ENCODE measurements at places on chromosomes 4 and X. TPM values are rescaled to one million over a fixed set of nuclear protein-coding genes. Genes with fewer than 3 reads are reported as not detected.
A peak's percentile ranks its signal among the peaks of the same experiment; 100 is the strongest.

DNA sequence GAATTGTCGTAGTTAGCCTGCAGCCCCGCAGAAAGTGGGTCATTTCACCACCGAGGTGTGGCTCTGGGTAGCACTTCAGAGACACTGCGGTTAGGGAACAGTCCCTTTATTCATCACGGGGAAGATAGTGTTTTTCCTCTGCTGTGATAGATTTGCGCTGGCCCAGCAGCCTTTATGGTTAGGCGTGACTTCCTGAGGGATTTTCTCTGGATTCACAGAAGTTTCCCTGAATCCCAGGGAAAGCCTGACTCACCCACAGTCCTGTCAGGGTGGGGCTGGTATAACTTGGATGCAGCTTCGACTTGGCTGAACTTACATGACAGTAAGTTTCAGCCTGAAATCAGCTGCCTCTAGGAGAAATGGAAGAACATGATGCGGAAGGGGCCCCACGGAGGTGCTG lies 196.3 kb upstream of the HHIP start:
- H3K27ac ChIP-seq: no peak overlapping the region
- DNase-seq: peak; percentile 42
- no peaks in the 10 kb centered on the region for H3K36me3 ChIP-seq
- H3K4me3 ChIP-seq: no peak overlapping the region
- no peaks in the 10 kb centered on the region for H3K4me1 ChIP-seq
- no peaks in the 10 kb centered on the region for H3K27me3 ChIP-seq

DNA sequence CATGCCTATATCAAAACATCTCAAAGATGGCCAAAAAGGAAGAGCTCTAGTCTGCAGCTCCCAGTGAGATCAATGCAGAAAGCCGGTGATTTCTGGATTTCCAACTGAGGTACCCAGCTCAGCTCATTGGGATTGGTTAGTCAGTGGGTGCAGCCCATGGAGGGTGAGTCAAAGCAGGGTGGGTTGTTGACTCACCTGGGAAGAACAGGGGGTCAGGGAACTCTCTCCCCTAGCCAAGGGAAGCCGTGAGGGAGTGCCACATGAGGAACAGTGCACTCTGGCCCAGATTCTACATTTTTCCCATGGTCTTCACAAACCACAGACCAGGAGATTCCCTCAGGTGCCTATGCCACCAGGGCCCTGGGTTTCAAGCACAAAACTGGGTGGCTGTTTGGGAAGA lies 57.3 kb upstream of the FGF16 start:
- H3K4me1 ChIP-seq: no peaks in the 10 kb centered on the region
- H3K4me3 ChIP-seq: no peak overlapping the region
- DNase-seq: no peak
- H3K36me3 ChIP-seq: no peaks in the 10 kb centered on the region
- no peak overlapping the region for H3K27ac ChIP-seq
- no peaks in the 10 kb centered on the region for H3K27me3 ChIP-seq

DNA sequence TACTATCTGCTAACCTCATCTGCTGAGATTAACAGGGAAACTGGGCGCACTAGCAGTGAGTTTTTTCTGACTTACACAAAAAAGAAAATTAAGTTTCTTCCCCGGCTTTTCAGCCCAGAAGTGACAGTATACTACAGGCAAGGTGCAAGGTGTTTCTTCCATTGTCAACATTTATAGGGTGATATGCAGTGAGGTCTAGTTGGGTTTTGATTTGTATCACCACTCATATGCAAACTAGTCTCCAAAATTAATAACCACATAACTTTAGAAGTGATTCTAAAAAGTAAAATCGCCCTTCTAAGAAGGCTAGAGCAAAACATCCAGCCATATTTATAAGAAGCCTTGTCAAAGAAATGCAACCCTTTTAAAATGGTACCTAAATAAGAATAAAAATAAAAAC lies 640.1 kb downstream of the ARAP2 start:
- H3K27me3 ChIP-seq: no peaks in the 10 kb centered on the region
- H3K4me1 ChIP-seq: no peaks in the 10 kb centered on the region
- H3K4me3 ChIP-seq: no peak overlapping the region
- DNase-seq: no peak
- H3K27ac ChIP-seq: no peak overlapping the region
- no peaks in the 10 kb centered on the region for H3K36me3 ChIP-seq

- no peak overlapping the region for H3K4me3 ChIP-seq
- no peaks in the 10 kb centered on the region for H3K4me1 ChIP-seq
- DNase-seq: peak; percentile 52
- H3K27ac ChIP-seq: no peak overlapping the region
- no peaks in the 10 kb centered on the region for H3K36me3 ChIP-seq
- no peaks in the 10 kb centered on the region for H3K27me3 ChIP-seq
Observed at GRCh38 chr4:71713611-71714203, 70.2 kb downstream of the GC start.

DNA sequence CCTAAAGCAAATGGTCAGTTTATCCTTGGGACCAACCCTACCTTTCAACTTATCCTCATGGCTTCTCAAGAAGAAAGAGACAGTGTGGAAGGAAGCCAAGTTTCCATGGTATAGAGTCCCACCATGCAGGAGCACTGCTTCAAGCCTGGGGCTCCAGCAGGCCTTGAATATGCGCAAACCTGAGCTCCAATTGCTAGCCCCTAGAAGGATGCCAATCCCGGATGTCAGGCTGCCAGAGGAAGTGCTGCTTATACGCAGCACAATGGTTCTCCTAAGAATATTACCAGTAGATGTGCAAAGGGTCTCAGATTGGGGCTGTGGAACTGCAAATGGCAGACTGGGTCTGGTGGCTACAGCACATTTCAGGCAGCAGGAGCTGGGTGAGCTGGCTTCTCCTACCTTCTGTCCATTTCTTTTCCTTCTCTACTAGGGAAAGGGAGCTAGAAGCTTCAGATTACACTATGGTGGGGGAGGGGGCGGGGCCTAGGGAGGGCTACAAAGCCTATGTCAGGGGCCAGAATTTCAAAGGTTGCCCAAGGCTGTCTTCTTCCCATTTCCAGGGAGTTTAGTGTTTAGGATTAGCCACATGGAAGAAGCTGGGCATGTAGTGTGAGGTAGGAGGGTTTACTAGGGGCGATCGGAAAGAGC lies 40.7 kb upstream of the CITED1 start:
- no peaks in the 10 kb centered on the region for H3K36me3 ChIP-seq
- H3K4me3 ChIP-seq: no peak overlapping the region

GRCh38 chr4:42159271-42160001 lies 7.0 kb upstream of the BEND4 start:
- H3K36me3 ChIP-seq: no peaks in the 10 kb centered on the region
- H3K4me3 ChIP-seq: no peak overlapping the region
- no peaks in the 10 kb centered on the region for H3K27me3 ChIP-seq
- no peak overlapping the region for H3K27ac ChIP-seq

DNA sequence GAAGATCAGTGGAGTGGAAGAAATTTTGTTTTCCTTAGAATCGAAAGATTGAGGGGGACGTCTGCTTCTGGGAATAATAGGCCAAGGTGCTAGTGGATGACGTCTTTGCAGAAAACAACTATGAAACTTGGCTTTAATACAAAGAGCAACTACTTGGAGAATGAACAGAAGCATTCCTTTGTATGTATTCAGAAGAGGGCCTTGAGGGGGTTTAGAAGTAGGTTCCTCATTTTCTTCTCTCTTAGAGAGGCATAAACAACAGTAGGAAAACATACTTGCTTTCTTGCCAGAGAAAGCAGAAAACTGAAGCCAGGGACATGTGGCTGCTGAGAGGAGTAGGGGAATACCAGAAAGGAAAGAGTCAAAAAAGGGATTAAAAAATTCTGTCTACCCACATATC lies 167.8 kb downstream of the ZNF330 start:
- no peak overlapping the region for H3K4me3 ChIP-seq
- peak; percentile 97 for DNase-seq
- no peak overlapping the region for H3K27ac ChIP-seq
- H3K4me1 ChIP-seq: no peaks in the 10 kb centered on the region
- H3K36me3 ChIP-seq: no peaks in the 10 kb centered on the region
- no peaks in the 10 kb centered on the region for H3K27me3 ChIP-seq

DNA sequence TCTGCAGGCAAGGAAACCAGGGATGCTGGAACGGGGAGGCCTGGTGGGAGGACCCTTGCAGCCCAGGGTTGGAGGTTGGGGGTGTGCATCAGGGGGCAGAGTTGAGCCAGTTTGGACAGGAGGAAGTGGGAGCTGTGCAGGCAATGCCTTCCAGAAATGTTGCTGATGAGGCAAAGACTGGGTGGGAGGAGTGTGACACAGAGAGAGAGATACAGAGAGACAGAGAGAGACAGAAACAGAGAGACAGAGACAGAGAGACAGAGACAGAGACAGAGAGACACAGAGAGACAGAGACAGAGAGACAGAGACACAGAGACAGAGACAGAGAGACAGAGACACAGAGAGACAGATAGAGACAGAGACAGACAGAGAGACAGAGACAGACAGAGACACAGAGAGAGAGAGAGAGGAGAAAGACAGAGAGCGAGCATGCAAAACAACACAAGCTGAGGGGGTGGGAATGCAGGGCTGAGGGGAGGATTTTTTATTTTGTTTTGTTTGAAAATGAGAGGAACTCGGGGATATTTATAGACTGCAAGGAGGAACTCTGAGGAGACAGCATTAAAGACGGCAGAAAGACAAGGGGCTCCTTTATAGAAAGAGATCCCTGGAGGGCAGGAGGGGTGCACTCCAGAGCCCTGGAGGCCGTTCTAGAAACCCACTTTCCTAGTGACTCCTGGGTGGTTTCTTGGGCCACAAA lies 1.9 kb upstream of the HAUS3 start:
- H3K4me1 ChIP-seq: peaks cover 2% of the 10 kb centered on the region
- H3K36me3 ChIP-seq: peaks cover 2% of the 10 kb centered on the region
- H3K27me3 ChIP-seq: no peaks in the 10 kb centered on the region
- H3K4me3 ChIP-seq: no peak overlapping the region
- H3K27ac ChIP-seq: no peak overlapping the region
- DNase-seq: peak; percentile 29

- no peak for DNase-seq
- no peak overlapping the region for H3K4me3 ChIP-seq
- no peaks in the 10 kb centered on the region for H3K27me3 ChIP-seq
- no peak overlapping the region for H3K27ac ChIP-seq
Observed at GRCh38 chr4:140559696-140560095, 9.1 kb downstream of the UCP1 start.

- H3K4me1 ChIP-seq: no peaks in the 10 kb centered on the region
- no peaks in the 10 kb centered on the region for H3K27me3 ChIP-seq
- no peak for DNase-seq
- H3K27ac ChIP-seq: no peak overlapping the region
Observed at GRCh38 chrX:139647597-139647996, 60.4 kb downstream of the MCF2 start.

DNA sequence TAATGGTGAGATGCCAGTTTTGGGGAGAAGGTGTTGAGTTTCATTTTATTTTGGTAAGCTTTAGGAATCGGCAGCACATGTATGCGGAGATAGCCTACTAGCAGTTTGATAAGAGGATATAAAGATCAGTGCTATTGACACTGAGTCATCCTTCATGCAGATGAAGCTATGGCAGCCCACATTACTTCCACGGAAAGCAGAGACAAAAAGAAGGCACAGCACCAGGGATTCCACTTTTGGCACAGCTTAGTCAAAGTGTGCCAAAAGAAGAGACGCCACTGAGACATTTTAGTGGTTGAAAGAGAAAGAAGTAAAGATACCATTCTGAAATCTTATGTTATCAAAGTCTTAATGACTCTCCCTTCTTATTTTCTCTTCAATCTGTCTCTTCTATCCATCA lies 103.8 kb downstream of the GABRB1 start:
- DNase-seq: no peak
- H3K4me3 ChIP-seq: no peak overlapping the region
- no peaks in the 10 kb centered on the region for H3K4me1 ChIP-seq
- H3K27ac ChIP-seq: no peak overlapping the region
- H3K27me3 ChIP-seq: no peaks in the 10 kb centered on the region
- H3K36me3 ChIP-seq: no peaks in the 10 kb centered on the region

GRCh38 chr4:119286377-119287002 lies 35.4 kb downstream of the FABP2 start:
- no peak overlapping the region for H3K27ac ChIP-seq
- H3K4me3 ChIP-seq: no peak overlapping the region
- H3K4me1 ChIP-seq: no peaks in the 10 kb centered on the region

GRCh38 chr4:112152521-112152920 lies 7.3 kb downstream of the FAM241A start:
- H3K4me3 ChIP-seq: no peak overlapping the region
- no peak for DNase-seq
- no peak overlapping the region for H3K27ac ChIP-seq
- no peaks in the 10 kb centered on the region for H3K36me3 ChIP-seq
- no peaks in the 10 kb centered on the region for H3K4me1 ChIP-seq

GRCh38 chr4:71186566-71187403 lies 152.0 kb upstream of the SLC4A4 start:
- DNase-seq: peak; percentile 58
- no peaks in the 10 kb centered on the region for H3K27me3 ChIP-seq
- H3K27ac ChIP-seq: peak overlapping the region; percentile 89
- peaks cover 7% of the 10 kb centered on the region for H3K4me1 ChIP-seq
- no peaks in the 10 kb centered on the region for H3K36me3 ChIP-seq

GRCh38 chrX:46500054-46500453 lies 45.2 kb downstream of the ZNF674 start:
- no peaks in the 10 kb centered on the region for H3K4me1 ChIP-seq
- DNase-seq: no peak
- H3K27ac ChIP-seq: no peak overlapping the region
- no peaks in the 10 kb centered on the region for H3K27me3 ChIP-seq

The PORCN gene
- 11.4 TPM for total RNA-seq

The FRAS1 gene
- 1.8 TPM for total RNA-seq

The DGAT2L6 gene
- total RNA-seq: not detected

The FAM184B gene
- total RNA-seq: under 0.01 TPM

The PF4V1 gene
- total RNA-seq: not detected

The ALB gene
- not detected for total RNA-seq

The NXF2B gene
- total RNA-seq: not detected

The CCDC149 gene
- total RNA-seq: 11.0 TPM

The TMPRSS11A gene
- not detected for total RNA-seq

The TLR3 gene
- 8.1 TPM for total RNA-seq

The FHIP1A gene
- under 0.01 TPM for total RNA-seq

The QRFPR gene
- not detected for total RNA-seq
